ENCODE measurements at places on chromosomes 12 and 14.
A peak's percentile ranks its signal among the peaks of the same experiment; 100 is the strongest.

- no peak for DNase-seq
Measured at GRCh38 chr12:121245951-121246350, 36.0 kb downstream of the P2RX4 start.

DNA sequence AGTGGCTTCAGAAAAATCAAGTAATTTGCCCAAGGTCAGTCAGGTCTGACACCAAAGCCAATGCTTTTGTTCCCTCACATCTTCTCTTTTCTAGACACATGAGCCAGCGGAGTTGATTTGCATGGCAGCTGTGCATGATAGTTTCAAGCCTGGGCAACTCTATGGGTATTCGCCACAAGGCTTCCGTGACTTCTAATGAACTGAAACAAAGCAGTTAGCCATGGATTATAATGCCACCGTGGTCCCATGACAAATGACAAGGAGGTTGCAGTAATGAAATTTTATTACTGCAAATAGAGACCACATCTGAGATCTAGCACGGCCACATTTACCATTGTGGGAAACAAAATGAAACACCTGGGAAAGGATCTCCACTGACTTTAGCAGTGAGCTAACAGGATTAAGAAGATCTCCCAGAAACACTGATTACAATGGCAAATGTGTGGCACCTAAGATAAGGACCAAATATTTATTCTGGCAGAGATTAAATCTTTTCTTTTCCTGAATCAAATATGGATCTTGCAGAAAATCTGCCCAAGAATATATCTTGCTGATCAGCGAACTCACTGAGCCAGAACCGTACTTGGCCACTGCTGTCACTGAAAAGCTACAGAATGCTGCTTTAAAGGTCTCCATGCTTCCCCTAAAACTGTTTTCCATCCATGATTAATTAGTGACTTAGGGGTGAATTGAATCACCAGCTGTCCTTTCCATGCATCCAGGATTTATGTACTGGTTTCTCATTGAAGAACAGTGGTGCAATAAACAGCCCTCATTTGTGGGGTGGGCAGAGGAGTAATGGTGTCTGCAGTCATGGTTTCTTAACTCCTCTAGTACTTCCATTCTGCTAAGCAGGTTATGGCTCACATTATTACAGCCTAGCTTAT lies 551.0 kb downstream of the DIO2 start:
- no peak for DNase-seq

DNA sequence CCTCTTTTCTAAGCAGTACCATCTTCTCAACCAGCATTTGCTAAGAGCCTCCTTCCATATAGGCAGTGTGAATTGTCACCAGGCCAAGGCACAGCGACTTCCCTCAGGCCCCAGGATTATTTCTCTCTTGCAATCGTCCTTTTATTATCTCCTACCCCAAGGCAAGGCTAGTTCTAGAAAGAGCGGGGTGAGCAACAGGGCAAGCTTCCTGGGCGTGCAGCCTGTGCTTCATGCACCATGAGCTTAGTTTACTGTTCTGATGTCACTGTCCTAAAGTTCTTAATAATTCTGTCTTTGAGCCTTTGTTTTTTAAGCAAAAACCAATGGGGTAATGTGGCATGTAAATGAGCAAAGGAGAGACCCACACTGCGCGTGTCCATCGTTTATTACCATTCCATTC lies 27.9 kb downstream of the DUSP6 start:
- DNase-seq: no peak

- DNase-seq: no peak
Measured at GRCh38 chr12:70032076-70032475, 207.0 kb downstream of the MYRFL start.

- no peak for DNase-seq
Measured at GRCh38 chr12:80087486-80088213, 11.7 kb upstream of the OTOGL start.

- no peak for DNase-seq
Measured at GRCh38 chr12:48965298-48965838, 6.2 kb downstream of the WNT10B start.

GRCh38 chr14:101151226-101151926 lies 247.9 kb upstream of the RTL1 start:
- no peak for DNase-seq

- DNase-seq: no peak
Measured at GRCh38 chr12:87760943-87761342, 268.3 kb downstream of the C12orf50 start.

DNA sequence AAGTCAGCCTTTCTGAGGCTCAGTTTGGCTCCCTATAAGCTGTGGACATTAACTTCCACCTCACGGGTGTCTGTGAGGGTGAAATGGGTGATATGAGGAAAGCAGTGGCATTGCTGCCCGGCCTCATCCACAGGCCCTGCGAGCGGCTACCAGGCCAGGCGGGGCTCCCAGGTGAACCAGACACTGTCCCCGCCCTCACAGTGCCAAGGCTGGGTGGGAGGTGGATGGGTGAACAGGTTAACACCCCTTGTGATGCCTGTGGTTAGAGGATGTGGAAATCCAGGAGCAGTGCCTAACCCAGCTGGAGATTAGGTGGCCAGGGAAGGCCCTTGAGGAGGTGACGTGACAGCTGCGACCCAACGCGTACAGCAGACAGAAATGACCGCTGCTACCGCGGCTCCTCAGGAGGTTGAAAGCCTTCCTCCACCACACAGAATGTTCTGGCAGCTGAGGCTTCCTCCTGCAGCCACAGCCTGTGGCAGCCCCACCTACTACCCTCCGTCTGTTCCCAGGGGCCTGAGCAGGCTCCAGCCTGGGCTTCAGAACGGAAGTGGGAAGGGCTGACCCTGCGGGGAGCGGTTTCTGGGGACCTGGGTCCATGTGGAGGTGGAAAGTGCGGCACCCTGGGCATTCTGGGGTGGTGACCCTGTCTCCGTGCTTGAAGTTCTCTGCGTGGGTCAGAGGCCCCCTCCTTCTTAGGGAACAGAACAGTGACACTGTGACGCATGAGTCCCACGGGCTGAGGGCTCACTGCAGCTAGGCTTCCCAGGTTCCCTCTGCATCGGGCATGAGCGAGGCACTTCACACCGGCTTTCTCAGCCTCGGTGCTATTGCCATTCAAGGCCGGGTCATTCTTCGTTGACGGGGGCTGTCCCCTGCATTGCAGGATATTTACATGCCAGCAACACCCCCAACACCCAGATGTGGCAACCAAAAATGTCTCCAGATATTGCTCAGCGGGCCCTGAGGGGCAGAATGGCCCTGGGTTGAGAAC lies 9.7 kb downstream of the MMAB start:
- no peak for DNase-seq

DNA sequence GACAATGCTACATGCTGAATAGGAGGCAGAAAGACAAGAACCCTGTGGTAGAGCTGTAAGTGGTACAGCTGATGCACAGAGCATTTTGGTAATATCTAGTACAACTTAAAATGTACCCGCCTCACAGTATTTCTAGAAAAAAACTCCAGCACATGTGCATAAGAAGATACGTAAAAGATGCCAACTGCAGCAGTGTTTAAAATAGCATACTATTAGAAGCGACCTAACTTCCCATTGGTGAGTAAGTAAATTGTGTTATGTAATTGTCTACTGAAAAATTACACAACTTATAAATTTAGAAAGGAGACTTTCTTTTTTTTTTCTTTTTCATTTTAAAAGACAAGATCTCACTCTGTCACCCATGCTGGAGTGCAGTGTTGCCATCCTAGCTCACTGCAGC lies 114.3 kb upstream of the CAND1 start:
- DNase-seq: no peak

- DNase-seq: no peak
Measured at GRCh38 chr14:74518221-74518620, 24.7 kb downstream of the ISCA2 start.

GRCh38 chr14:22910916-22911315 lies 8.0 kb downstream of the RBM23 start:
- DNase-seq: no peak

GRCh38 chr14:93155667-93156066 lies 29.0 kb downstream of the MOAP1 start:
- no peak for DNase-seq

- no peak for DNase-seq
Measured at GRCh38 chr12:79155683-79156082, 291.1 kb downstream of the SYT1 start.

- DNase-seq: no peak
Measured at GRCh38 chr12:130184404-130185090, 22.3 kb downstream of the FZD10 start.

DNA sequence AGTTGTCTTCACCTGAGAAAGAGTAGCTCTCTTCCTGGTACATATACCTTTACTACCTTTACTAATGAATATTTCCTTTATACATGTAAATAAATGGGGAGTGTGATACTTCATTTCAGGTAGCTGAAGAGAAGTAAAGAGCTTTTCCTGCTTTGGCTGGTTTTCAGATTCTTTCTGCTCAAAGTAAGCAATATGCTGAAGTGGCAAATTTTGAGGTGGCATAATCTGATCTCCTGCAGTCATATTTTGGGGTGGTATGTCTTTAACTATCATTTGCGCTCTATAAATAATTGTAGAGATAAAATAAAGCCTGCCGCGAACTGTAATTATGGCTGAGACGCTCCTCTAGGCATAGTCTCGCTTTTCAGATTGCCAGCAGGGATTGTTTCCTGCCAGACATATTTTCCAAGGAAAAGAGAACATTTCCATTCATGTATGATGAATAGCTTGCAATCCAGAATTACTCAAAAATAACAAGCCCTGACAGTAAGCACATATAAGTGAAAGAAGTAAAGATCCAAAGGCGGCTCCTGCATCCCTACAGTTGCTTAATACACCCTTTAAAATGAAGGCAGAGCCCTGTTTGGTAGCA lies 200.7 kb downstream of the C12orf50 start:
- DNase-seq: no peak

- no peak for DNase-seq
Measured at GRCh38 chr14:53209370-53209769, 56.2 kb upstream of the DDHD1 start.

DNA sequence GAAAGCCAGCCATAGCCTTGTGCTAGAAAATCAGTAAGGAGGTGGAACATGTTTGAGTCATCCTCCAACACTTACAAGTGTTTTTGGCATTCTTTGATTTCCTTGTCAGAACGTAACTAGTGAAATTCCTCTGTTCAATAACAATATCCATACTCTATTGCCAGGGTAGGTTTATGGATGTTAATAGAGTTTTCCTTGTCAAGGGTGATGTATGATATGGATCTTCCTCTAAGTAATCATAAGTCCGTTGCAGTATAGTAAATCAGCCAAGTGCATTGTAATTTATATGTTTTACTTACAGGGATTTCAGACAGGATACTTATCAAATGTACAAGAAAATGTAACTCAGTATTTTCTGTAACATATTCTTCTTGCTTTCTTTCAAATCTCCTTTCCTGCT lies 19.4 kb downstream of the NAV3 start:
- no peak for DNase-seq

GRCh38 chr12:122834921-122835749 lies at the start of gene HIP1R:
Gene HIP1R (plus strand): TSS chr12:122835457. CDS start chr12:122835551, 94 bp downstream.
- DNase-seq: peak; percentile 22

- no peak for DNase-seq
Measured at GRCh38 chr14:102900631-102901571, 21.6 kb upstream of the AMN start.

DNA sequence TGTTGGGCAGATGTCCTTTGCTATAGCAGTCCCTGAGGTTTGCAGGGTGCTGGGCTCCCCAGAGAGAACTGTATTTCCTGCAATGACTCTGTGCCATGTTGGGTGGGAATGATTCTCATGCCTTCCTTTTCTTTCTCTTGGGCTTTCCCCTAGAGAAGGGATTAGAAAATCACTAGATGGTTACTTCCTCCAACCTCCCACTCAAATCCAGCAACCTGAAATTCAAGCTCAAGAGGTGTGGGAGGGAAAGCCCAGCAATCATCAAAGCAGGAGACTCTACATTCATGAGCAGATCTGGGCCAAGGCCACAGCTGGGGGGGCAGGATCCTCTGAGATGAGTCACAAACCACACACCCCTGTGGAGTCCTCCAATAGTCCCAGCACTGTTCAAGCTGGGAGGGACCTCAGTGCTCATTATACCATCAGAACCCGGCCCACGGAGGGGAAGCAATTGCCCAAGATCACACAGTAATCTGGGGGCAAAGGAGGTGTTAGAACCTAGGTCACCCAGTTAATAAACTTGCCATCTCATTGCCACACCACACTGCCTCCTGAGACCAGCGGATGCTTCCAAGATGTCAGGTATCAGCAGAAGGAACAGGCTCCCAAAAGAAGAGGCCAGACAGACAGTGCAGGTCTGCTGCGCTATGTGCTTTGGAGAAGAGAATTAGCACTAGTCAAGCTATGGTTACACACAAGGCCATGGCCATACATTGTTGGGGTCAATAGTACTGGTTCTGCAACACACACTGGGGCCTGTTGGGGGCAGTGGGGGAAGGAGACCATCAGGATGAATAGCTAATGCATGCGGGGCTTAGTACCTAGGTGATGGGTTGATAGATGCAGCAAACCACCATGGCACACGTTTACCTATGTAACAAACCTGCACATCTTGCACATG lies 65.7 kb downstream of the TTC9 start:
- no peak for DNase-seq

All from stimulated activated CD8-positive, alpha-beta memory T cell treated with anti-CD3 and anti-CD28 coated beads, Interleukin-7, amount 100 ng/mL, for 1 hour (primary cell).